Keratinocyte (primary cell): ENCODE measurements at places on chromosomes 13 and 19. TPM values are rescaled to one million over a fixed set of nuclear protein-coding genes. Genes with fewer than 3 reads are reported as not detected.

- no peaks in the 10 kb centered on the region for H3K27me3 ChIP-seq
- peak overlapping the region; percentile 66 for H3K27ac ChIP-seq
- H3K4me1 ChIP-seq: peaks cover 15% of the 10 kb centered on the region
- DNase-seq: peak; percentile 84
- H3K4me3 ChIP-seq: no peak overlapping the region
These were observed 55.1 kb downstream of the GPR180 start for GRCh38 chr13:94656766-94657165.

GRCh38 chr19:18789883-18790565, 1.1 kb downstream of the COMP start:
- H3K4me1 ChIP-seq: no peaks in the 10 kb centered on the region
- H3K27me3 ChIP-seq: peaks cover 74% of the 10 kb centered on the region
- no peaks in the 10 kb centered on the region for H3K36me3 ChIP-seq
- H3K4me3 ChIP-seq: no peak overlapping the region
- no peak overlapping the region for H3K27ac ChIP-seq

DNA sequence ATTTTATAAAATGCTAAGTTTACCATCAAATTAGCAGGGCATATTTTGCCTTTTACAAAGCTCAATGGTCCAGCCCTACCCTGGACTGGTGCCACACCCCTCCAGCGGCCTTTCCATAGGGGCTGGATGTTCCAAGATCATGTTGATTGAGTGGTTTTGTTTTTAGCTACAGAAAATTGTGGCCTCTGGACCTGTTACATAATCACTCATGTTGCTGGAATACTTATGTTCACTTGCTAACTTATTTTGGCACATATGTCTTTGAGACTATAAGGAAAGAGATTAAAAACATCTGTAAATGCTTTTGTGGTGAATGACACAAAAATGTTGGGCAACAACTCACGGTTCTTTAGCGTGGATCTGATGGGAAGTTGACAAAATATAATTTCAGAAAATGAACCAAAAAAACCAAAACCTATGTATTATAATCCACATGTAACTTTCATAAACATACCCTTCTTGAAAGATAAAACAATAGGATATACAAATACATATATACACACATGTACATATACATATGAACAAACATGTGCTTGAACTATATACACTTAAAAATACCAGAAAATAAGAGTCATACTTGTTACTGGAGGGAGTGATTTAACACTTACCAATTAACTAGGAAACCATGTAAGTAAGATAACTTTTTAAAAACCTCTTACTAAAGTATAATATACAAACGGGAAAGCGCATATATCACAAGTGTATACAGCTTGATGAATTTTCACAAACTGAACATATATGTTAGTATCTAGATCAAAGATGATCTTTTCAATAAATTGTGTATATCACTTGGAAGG, 46.6 kb upstream of the SLC15A1 start:
- H3K4me1 ChIP-seq: no peaks in the 10 kb centered on the region
- no peaks in the 10 kb centered on the region for H3K27me3 ChIP-seq
- peaks cover 31% of the 10 kb centered on the region for H3K36me3 ChIP-seq
- no peak for DNase-seq
- H3K4me3 ChIP-seq: no peak overlapping the region

- peaks cover 10% of the 10 kb centered on the region for H3K36me3 ChIP-seq
- H3K4me3 ChIP-seq: no peak overlapping the region
- H3K27me3 ChIP-seq: no peaks in the 10 kb centered on the region
- DNase-seq: no peak
- H3K27ac ChIP-seq: no peak overlapping the region
- H3K4me1 ChIP-seq: no peaks in the 10 kb centered on the region
These were observed 11.0 kb downstream of the MAN2B1 start for GRCh38 chr19:12655546-12655945.

GRCh38 chr13:45162194-45162593, 38.7 kb downstream of the KCTD4 start:
- peaks cover 22% of the 10 kb centered on the region for H3K4me1 ChIP-seq
- no peak for DNase-seq
- peaks cover 2% of the 10 kb centered on the region for H3K36me3 ChIP-seq
- H3K27me3 ChIP-seq: no peaks in the 10 kb centered on the region

- H3K4me3 ChIP-seq: no peak overlapping the region
- DNase-seq: no peak
- no peaks in the 10 kb centered on the region for H3K4me1 ChIP-seq
- H3K27me3 ChIP-seq: peaks cover 2% of the 10 kb centered on the region
- no peaks in the 10 kb centered on the region for H3K36me3 ChIP-seq
These were observed 54.9 kb downstream of the SIAH3 start for GRCh38 chr13:45796426-45797235.

DNA sequence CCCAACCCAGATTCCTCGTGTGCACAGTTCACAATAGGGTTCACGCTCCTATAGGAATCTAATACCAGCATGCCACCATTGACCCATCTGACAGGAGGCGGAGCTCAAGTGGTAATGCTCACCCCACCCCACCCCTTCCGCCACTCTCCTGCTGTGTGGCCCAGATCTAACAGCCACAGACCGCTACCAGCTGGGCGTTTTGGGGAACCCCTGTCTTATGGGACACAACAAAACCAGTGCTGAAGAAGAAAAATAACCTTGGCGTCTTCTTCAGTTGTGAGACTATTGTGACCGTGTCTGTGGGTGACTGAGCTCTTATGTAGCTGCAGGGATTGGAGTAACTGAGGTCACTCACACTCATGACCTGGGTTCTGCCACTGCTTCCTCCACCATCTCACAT, 5.2 kb upstream of the OR10H1 start:
- no peaks in the 10 kb centered on the region for H3K27me3 ChIP-seq
- H3K27ac ChIP-seq: no peak overlapping the region
- no peaks in the 10 kb centered on the region for H3K36me3 ChIP-seq

DNA sequence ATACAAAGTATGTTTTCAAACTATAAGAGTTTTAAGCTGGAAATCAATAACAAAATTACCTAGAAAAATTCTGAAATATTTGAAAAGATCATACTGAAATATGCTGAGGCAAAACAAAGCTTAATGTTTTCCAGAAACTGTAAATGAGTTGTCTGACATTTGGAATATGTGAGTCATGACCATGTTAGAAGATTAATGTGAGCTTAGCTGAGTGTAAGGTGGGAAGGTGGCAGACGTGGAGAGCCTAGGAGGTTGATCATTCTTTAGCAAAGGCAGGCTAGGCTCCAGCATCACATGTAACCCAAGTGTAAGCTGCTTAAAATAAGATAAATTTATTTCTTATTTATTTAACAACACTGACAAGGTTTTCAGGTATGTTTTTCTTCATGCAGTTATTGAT, 2086.1 kb upstream of the PCDH20 start:
- no peak overlapping the region for H3K27ac ChIP-seq
- H3K4me3 ChIP-seq: no peak overlapping the region
- no peaks in the 10 kb centered on the region for H3K4me1 ChIP-seq

DNA sequence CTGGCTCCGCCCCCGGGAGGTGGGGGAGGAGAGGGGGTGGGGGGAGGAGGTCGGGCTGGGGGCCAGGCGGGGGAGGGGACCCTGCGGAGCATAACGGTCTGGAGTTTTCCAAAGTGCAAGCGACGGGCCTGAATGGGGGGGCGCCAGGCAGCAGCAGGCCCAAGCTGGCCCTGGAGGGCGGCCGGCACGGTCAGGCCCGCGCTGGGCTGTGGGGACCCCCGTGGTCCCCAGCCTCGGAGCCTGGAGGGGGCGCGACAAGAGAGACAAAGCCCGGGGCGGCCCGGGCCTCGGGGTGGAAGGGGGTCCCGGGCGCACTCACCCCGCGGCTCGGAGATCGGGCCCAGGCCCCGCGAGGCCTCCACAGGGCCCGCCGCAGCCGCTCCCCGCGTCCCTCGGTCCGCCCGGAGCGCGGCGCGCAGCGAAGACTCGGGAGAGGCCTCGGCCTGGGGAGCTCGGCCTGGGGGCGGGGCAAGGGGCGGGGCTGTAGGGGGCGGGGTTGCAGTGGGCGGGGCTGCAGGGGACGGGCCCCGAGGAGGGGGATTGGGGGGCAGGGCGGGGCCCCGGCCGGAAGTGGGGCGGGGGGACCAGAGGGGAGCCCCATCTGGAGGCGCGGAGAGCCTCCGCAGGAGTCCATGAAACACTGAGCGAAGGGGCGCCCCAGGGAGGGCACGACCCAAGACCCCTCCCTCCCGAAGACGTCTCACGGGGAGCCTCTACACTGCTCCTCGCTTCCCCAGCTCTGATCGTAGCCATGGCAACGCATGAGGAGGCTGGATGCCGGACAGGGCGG, 47.6 kb downstream of the PTPRS start:
- DNase-seq: no peak
- no peak overlapping the region for H3K27ac ChIP-seq
- H3K4me3 ChIP-seq: peak overlapping the region; percentile 59
- H3K27me3 ChIP-seq: peaks cover 7% of the 10 kb centered on the region
- H3K4me1 ChIP-seq: peaks cover 4% of the 10 kb centered on the region
- H3K36me3 ChIP-seq: no peaks in the 10 kb centered on the region

DNA sequence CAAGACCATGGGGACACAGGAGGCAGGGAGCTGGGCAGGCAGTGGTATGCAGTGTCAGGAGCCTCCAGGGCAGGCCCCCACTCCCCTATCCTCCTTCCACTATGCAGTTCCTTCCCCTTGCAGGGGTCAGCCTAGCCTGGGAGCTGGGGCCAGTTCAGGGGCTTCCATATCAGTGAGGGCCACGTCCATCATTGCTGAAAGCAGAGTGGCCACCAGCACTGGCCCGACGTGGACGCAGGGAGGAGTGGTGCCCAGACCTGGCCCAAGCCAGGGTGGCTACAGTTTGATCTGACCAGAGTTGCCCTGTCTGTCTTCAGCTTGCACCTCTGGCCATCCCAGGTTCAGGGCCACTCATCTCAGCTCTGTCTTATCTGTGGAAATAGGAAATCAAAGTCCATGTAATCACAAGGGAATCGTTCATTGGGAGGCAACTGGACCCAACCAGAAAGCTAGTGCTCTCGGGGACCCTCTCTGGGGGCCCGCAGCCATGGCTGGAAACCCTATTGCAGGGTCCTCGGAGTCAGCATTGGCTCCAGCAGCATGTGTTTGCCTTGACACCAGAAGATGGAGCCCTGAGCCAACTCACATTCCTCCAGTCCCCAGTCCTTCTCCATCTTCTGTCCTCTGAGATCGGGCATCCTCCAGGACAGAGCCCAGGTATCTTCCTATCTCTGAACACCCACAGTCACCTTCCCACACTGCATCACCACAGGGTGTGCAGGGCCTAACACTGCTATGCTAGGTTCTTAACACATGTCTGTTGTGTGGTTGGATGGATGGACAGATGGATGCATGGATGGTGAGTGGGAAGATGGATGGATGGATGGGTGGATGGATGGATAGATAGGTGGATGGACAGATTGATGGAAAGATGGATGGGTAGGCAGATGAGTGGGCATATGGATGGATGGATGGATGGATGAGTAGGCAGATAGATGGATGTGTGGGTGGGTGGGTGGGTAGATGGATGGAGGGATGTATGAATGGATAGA, 75.7 kb upstream of the KCTD15 start:
- DNase-seq: no peak
- no peak overlapping the region for H3K27ac ChIP-seq
- no peaks in the 10 kb centered on the region for H3K27me3 ChIP-seq
- H3K36me3 ChIP-seq: no peaks in the 10 kb centered on the region
- no peaks in the 10 kb centered on the region for H3K4me1 ChIP-seq

GRCh38 chr19:845707-846521, 5.1 kb downstream of the PRTN3 start:
- no peak overlapping the region for H3K4me3 ChIP-seq
- peaks cover 4% of the 10 kb centered on the region for H3K4me1 ChIP-seq
- H3K27ac ChIP-seq: no peak overlapping the region
- no peak for DNase-seq
- H3K36me3 ChIP-seq: no peaks in the 10 kb centered on the region
- H3K27me3 ChIP-seq: peaks cover 48% of the 10 kb centered on the region

- no peak overlapping the region for H3K27ac ChIP-seq
- no peaks in the 10 kb centered on the region for H3K36me3 ChIP-seq
- no peaks in the 10 kb centered on the region for H3K4me1 ChIP-seq
- H3K4me3 ChIP-seq: no peak overlapping the region
- H3K27me3 ChIP-seq: no peaks in the 10 kb centered on the region
These were observed 369.5 kb downstream of the KCNRG start for GRCh38 chr13:50384724-50385123.

DNA sequence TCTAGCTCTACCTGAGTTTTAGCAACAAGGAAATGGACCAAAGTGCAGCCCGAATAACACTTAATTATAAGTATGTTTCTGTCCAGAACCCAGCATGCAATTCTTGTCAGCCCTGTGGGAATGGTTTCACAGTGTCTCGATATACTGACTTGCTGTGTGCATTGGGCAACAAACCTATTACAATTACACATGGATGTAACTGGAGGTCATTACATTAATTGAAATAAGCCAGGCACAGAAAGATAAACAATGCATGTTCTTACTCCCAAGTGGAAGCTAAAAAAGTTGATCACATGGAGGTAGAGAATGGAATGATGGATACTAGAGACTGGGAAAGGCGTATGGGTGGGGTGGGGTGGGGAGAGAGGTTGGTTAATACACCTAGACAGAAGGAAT, 5.1 kb upstream of the CYP2S1 start:
- no peak overlapping the region for H3K27ac ChIP-seq
- H3K36me3 ChIP-seq: no peaks in the 10 kb centered on the region
- peaks cover 4% of the 10 kb centered on the region for H3K4me1 ChIP-seq
- no peak overlapping the region for H3K4me3 ChIP-seq
- H3K27me3 ChIP-seq: no peaks in the 10 kb centered on the region

GRCh38 chr13:30300596-30300995, 6.8 kb downstream of the KATNAL1 start:
- H3K27ac ChIP-seq: no peak overlapping the region
- no peaks in the 10 kb centered on the region for H3K27me3 ChIP-seq
- no peak overlapping the region for H3K4me3 ChIP-seq
- H3K4me1 ChIP-seq: peaks cover 8% of the 10 kb centered on the region
- no peaks in the 10 kb centered on the region for H3K36me3 ChIP-seq

DNA sequence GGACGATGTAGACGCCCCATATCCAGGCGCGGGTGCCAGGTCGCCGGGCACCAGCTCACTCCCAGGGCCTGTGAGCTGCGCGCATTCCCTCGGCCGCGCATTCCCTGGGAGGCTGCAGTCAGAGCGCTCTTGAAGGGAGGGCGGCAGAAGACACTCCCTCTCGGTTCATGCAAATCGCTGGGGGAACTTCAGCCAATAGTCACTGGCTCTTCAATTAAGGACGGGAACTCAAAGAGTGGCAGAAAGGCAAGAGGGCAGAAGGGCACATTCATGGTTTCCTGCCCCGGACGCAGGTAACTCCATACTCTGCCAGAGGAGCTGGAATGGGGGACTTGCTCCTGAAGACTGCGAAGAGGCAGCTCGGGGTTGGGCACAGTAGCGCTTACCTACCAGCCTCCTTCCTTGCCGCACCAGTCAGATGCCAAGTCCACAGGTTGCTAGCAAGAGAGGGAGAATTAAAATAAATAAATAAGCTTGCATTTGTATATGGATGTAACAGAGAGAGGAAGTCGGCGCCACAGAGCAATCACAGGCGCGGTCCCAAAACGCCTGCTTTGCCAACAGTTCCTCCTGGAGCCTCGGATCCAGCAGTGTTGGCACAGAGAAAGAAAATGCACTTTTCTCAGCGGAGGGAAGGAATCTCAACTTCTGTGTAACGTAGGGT, 459 bp downstream of the PCDH20 start:
- H3K4me3 ChIP-seq: no peak overlapping the region
- peaks cover 2% of the 10 kb centered on the region for H3K4me1 ChIP-seq
- no peaks in the 10 kb centered on the region for H3K36me3 ChIP-seq

GRCh38 chr19:14471436-14472187, 3.5 kb downstream of the PTGER1 start:
- peaks cover 6% of the 10 kb centered on the region for H3K27me3 ChIP-seq
- H3K27ac ChIP-seq: no peak overlapping the region
- no peak for DNase-seq
- H3K4me1 ChIP-seq: peaks cover 18% of the 10 kb centered on the region

- no peak for DNase-seq
- peaks cover 91% of the 10 kb centered on the region for H3K27me3 ChIP-seq
- H3K4me3 ChIP-seq: no peak overlapping the region
- H3K36me3 ChIP-seq: no peaks in the 10 kb centered on the region
These were observed 4.1 kb upstream of the SOX1 start for GRCh38 chr13:112062571-112063570.

The CRYL1 gene
- 27.2 to 30.9 TPM (median 27.6 TPM) in 3 replicates for polyA plus RNA-seq

The ZNF575 gene
- 0.05 to 0.22 TPM (median 0.06 TPM) in 3 replicates for polyA plus RNA-seq

The SWSAP1 gene
- 2.1 to 2.5 TPM (median 2.2 TPM) in 3 replicates for polyA plus RNA-seq

The ARHGAP33 gene
- polyA plus RNA-seq: 0.23 to 0.93 TPM (median 0.49 TPM) in 3 replicates
